ENCODE measurements at places on chromosomes 7 and 10. TPM values are rescaled to one million over a fixed set of nuclear protein-coding genes. Genes with fewer than 3 reads are reported as not detected.

AFAP1L2 gene
- 22.8 TPM for total RNA-seq

GRCh38 chr10:24000271-24000813 is 208.6 kb upstream of the KIAA1217 start:
- ATAC-seq = peak; percentile 51

DNA sequence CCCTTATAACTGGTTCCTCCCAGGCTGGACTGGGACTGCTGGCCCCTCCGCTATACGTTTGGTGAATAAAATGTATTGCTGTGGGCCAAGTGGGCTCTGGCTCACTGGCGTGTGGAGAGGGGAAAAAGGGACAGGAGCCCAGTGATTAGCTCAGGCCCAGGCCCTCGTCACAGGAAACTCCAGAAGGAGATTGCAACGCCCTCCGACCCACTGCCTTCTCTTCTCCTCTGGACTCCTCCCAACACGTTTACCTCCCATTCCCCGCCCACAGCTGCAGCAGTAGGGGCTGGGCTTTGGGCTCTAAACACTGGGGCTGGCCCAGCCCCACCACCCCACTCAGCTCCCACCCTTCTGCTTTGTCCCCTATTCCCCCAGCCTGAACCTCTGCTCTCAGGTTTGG is 173.9 kb downstream of the NEURL1 start:
- ATAC-seq = no peak

CTTNBP2 gene
- total RNA-seq = 16.9 TPM

SPDYE6 gene
- total RNA-seq = not detected
